ENCODE measurements at places on chromosomes 13 and 19.

DNA sequence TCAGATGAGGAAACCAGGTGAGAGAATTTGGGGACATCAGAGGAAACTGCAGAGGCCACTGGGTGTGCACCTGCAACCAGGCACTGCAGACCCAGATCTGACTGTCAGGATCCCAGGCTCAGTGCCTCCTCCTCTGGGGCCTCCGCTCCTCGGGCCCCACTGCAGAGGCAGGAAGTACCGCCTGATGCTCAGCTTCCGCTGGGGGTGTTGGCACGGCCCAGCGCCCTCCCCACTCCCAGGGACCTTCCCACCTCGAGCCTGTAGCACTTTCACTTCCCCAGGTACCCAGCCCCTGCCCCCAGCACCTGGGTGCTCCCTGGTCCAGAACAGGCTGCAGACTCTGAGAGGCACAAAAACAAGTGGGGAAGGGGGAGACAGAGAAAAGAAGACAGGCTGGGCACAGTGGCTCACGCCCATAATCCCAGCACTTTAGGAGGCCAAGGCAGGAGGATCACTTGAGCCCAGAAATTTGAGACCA lies 1.4 kb upstream of the CD37 start:
- no peak for DNase-seq

- DNase-seq = no peak
Observed at GRCh38 chr19:3024870-3025548, 4.1 kb downstream of the TLE2 start.

DNA sequence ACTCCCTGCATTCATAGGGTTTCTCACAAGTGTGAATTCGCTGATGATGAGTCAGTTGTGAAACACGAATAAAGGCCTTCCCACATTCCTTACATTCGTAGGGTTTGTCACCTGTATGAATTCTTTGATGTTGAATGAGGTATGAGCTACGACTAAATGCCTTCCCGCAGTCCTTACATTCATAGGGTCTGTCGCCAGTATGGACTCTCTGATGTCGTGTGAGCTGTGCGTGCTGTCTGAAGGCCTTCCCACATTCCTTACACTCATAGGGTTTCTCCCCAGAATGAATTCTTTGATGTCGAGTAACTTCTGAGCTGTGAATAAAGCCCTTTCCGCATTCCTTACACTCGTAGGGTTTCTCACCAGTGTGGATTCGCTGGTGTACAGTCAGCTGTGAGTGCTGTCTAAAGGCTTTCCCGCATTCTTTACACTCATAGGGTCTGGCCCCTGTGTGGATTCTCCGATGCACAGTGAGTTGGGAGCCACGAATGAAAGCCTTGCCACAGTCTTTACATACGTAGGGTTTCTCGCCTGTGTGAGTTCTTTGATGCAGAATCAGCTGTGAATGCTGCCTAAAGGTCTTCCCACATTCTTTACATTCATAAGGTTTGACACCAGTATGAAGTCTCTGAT lies 30.5 kb upstream of the COX7A1 start:
- DNase-seq = no peak

GRCh38 chr13:42788601-42789000 lies 7.2 kb downstream of the FAM216B start:
- no peak for DNase-seq

- no peak for DNase-seq
Observed at GRCh38 chr13:30017880-30018279, 167.5 kb upstream of the UBL3 start.

GRCh38 chr13:105097521-105097920 lies 1437.9 kb downstream of the EFNB2 start:
- DNase-seq = no peak

Measured in NCI-H526 treated with DMSO at 0.1 percent for 48 hours (cell line).